ENCODE measurements at places on chromosomes 6 and 20.

- peak; percentile 64 for DNase-seq
These were observed 4.3 kb downstream of the VSX1 start for GRCh38 chr20:25077610-25078169.

DNA sequence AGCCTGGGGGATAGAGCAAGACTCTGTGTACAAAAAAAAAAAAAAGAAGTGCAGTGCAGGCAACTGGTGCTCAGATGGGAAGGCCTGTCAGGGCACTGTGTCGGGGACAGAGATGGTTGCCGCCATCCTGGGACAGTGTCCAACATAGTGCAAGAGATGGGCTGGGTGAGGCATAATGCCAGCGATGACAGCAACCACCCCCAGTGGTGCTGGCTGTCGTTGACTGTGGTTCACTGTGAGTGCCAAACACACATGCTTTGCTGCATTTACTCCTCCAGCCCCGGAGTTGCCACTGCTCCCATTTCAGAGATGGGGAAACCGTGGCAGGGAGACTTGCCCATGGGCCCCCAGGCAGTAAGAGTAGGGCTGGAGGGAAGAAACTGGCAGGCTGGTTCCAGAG lies 5.2 kb upstream of the C20orf203 start:
- DNase-seq, result peak; percentile 83

DNA sequence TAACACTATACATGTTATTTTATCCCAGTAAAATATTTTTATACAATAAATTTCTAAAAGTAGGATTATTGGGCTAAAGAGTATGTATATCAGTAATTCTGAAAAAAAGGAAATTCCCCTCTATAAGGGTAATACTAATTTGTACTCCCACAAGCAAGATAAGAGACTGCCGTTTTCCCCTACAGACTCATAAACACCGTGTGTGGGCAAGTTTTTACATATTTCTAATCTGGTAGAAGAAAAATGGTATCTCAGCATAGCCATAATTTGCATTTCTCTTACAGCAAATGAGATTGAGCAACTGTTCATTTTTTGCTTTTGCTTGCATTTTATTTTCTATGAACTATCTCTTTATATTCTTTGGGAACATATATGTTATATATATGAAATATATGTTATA lies 26.0 kb upstream of the MYMX start:
- no peak for DNase-seq

DNA sequence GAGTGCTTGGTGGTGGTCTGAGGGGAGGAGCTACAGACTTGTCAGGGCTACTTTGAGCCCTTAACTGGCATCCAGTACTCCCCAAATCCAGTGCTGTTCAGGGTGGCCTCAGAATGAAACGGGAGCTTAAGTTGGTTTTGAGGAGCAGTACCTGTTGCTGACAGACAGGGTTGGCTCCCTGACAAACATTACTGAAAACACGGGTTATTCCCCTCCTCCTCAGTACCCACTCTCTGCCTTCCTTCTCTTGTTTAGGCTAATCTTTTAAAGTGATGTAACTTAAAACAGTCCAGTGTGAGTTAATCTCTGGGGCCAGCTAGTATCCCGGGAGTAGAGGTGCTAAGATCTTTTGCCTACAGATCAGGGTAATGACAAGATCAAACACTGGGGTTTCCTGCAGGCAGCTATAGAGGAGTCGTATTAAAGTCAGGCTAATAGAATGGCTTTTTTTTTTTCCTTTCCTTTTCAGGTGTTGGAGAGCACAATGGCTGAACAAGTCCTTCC lies 3.7 kb downstream of the TNFAIP3 start:
- DNase-seq, result no peak

- no peak for DNase-seq
These were observed 238.0 kb downstream of the KHDC1L start for GRCh38 chr6:72987301-72987700.

GRCh38 chr6:153263489-153263888 lies 132.4 kb upstream of the RGS17 start:
- DNase-seq, result no peak

DNA sequence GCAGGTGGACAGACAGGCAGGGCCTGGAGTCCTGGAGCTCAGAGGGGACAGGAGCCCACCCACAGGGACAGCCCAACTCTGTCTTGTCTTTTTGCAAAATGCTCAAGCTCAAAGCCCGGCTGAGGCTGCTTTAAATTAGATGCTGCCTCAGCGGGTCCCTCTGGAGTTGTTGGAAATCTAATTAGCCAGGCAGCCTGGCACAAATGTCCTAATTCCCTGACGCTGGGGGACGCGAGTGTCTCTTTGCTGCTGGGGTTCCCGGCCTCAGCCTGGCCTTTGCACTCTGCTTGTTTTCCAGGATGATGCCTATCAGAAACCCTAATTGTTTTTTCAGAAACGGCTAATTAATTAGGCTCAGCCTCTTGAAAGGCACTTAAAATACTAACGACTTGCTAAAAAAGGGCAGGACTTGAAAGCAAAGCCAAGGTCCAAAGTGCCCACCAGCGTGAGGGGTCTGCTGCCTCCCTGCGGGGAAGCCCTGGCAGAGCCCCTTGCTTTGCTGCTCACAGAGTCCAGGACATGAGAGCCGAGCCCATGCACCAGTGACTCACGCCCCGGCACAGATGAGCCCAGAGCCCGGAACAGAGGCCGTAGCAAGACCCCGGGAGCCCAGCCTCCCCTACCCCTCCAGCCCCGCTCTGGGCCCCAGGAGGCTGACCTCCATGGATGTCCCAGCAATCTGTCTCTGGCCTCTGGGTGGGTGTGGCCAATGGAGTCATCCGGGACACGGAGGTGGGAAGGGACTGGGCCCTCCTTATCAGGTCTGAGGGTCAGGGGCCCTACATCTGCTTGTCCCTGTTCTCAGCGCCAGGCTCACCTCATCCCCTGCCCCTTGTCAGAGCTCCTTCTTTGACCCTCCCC lies 46.0 kb upstream of the BHLHE23 start:
- no peak for DNase-seq

DNA sequence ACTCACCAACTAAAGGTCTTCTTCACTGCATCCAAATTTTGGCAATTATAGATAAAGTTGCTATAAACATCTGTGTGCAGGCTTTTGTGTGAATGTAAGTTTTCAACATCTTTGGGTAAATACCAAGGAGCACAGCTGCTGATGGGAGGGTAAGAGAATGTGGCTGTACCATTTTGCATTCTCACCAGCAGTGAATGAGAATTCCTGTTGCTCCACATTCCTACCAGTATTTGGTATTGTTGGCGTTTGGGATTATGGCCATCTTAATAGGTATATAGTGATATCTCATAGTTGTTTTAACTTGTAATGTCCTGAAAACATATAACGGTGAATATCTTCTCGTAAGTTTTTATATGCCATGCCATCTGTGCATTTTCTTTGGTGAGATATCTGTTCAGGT lies 69.3 kb downstream of the ILRUN start:
- DNase-seq, result no peak

GRCh38 chr6:125759184-125759902 lies 9.9 kb downstream of the HEY2 start:
- no peak for DNase-seq

- DNase-seq, result no peak
These were observed 80.6 kb downstream of the SSR1 start for GRCh38 chr6:7232351-7232750.

DNA sequence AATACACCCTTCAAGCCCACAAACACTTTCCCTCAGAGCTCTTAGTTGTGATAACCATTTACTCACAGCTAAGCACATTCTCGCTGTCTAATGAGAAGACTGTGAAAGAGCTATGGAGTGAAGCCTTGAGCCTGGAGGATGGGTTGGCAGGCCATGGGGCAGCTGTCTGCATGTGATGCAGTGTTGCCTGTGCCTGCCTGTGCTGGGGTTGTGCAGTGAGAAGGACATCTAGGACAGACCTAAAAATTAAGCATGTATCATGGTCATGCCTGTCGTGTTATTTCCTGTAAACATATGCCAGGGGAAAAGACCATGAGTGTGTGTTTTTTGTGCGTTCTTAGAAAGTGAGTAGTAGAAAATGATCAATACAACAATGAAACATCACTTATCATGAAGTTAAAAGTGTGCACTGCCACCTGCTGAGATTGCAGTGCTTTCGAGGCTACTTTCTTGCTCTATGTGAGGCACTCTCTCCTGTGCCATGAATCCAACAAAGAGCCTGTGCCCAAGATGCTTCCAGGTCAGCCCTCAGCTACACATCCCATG lies 8.1 kb upstream of the ZC3H12D start:
- DNase-seq, result no peak

DNA sequence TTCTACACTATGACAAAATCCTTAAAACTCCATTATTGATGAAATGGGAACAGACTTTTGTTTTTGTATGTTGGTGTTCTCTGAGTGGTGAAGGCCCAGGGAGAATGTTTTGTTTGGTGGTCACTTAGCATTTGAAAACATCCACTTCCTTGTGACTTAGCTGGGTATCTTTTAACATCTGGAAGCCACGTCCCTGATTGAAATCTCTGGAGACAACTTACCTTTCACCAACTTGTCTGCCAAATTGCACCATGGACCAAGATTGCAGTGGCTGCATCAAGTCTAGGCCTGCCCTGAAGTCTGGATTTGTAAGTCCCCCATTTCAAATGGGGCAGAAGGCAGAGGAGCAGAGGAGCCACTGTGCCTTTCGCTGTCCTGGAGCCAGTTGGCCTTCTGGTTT lies 534 bp upstream of the EFCAB8 start:
- no peak for DNase-seq

DNA sequence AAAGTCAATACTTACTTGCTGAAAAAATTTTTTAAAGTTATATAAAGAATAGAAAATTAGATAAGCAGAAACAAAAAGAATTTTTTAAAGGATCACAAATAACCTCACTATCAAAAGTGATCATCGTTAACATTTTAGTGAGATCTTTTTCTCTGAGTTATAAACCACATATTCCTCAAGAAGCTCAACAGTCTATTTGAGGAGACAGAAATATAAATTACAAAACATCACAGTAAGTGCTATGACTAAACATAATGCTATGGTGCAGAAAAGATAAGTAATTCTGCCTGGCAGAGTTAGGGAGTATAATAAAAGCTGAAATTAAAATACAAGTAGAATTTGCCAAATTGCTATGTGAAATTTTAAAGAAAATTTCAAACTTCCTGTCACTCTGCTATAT lies 226.7 kb downstream of the LMBRD1 start:
- DNase-seq, result no peak

DNA sequence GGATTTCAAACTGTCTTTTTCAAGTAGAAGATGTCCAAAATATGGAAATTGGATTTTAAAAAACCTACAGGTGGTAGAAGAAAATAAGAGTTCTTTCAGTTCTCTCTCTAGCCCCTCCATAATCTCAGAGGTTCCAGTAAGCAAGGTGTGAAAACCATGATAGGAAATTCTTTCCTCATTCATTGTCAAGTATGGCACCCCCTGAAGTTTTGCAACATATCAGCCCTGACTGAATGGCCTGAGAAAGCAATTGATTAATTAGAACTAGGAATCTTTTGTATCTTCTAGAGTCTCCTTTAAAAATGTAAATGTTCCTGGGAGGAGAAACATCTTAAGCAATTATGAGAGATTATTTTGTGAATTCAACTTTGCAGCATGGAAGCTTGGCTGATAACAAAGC lies 198.7 kb upstream of the STXBP5 start:
- DNase-seq, result no peak

- DNase-seq, result no peak
These were observed 43.4 kb upstream of the BLCAP start for GRCh38 chr20:37571033-37571432.

DNA sequence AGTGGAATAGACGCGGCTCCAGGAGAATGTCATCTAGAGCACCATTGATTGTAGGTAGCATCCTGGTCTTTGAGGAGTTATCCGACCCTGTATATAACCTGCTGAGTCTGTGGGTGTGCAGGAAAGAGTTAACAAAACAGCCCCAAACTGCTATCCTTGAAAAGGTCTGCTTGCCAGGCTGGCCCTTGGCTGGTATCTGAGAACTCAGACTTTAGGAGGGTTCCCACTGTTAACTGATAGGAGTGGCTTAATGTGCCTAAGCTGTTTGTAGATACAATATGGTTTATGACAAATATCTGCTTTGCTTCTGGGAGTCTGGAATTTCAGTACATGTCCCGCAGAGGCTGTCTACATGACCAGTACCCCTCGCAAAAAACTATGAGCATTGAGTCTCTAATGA lies 27.6 kb upstream of the MCUR1 start:
- DNase-seq, result no peak

- no peak for DNase-seq
These were observed 34.4 kb upstream of the ZNF184 start for GRCh38 chr6:27507041-27507956.

- no peak for DNase-seq
These were observed 272.5 kb upstream of the CDYL start for GRCh38 chr6:4503700-4504099.

DNA sequence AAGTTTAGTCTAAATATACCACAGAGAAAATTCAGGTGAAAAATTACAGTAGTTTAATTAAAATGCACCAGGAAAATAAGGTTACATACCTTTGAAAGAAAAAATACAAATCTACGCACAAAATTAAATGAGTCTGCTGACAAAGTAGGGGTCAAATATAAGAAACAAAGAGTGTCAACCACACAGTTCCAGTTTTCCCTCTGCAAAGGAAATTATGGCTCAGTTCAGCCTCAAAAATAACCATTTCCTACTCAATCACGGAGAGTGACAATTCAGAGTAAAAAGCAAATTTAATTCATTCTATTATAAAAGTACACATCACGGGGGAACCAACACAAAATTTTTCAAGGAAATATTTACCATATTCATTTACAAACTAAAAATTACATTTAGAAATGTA lies 124.8 kb downstream of the PTPRK start:
- no peak for DNase-seq

- peak; percentile 60 for DNase-seq
These were observed 5.2 kb downstream of the SYTL3 start for GRCh38 chr6:158654960-158655489.

DNA sequence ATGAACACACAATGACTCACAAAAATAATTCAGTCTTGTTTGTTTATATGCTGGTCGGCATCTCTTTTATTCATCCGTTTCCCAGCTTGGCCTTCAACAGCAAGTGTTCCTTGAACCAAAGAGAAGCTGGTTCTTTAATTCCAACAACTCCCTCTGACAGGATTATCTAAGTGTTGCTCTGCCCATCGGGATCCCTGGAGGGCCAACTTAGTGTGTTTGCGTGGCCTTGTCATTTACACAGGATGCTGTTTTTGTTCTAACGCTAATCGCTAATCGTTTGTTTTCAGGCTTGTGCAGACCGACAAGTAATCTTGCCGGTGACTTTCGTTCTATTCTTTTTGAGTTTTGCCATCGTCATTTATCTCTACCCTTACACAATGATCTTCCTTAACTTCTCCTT lies 267.4 kb upstream of the EXOC2 start:
- no peak for DNase-seq

DNA sequence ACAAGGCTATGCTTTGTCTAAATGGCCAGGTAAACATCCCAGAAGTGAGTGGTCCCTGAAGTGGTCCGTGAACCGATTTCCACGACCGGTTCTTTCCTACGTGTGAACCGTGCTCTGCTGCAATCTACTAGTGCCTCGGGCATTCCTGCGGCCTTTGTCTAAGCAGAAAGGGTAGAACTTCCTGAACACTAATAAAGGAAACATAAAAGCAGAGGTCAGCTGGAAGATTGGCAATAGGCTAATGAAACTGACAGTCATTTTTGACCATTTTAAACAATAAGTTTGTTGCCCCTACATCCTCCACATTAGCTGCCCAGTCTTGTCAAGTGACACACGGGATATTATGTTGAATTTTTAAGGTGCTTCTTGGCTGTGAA lies 410.0 kb downstream of the PLCB1 start:
- DNase-seq, result no peak

- no peak for DNase-seq
These were observed 36.7 kb downstream of the NINL start for GRCh38 chr20:25548613-25549086.

GRCh38 chr6:8329562-8329961 lies 105.8 kb downstream of the SLC35B3 start:
- DNase-seq, result no peak

- no peak for DNase-seq
These were observed 73.7 kb upstream of the CITED2 start for GRCh38 chr6:139448051-139448649.

Data from AG20443 (cell line).